ENCODE measurements at places on chromosomes 3 and 15.

- DNase-seq: no peak
Measured at GRCh38 chr3:109225516-109225915, 89.0 kb downstream of the C3orf85 start.

DNA sequence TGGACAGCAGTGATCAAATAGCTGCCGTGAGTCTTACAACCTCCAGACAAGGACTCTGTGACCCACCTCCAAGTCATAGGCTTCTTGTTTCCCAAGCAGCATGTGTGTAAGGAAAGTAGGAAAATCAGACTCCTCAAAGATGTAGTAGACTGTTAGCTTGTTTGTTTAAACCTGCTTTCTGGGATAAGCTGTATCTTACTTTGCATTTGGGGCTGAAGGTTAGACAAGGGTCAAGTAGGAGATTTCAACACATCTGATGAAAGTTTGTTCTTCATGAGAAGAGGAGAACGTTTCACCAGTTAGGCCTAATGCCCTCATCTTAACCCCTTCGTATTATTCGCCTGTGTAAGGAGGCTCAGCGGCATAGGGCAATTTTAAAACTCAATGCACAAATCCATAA lies 756.4 kb upstream of the NR2F2 start:
- DNase-seq: no peak

- DNase-seq: no peak
Measured at GRCh38 chr3:76065964-76066363, 280.6 kb upstream of the ZNF717 start.

GRCh38 chr3:176663837-176664831 lies 533.1 kb downstream of the TBL1XR1 start:
- DNase-seq: no peak

GRCh38 chr3:112460519-112461195 lies 38.6 kb downstream of the BTLA start:
- no peak for DNase-seq

DNA sequence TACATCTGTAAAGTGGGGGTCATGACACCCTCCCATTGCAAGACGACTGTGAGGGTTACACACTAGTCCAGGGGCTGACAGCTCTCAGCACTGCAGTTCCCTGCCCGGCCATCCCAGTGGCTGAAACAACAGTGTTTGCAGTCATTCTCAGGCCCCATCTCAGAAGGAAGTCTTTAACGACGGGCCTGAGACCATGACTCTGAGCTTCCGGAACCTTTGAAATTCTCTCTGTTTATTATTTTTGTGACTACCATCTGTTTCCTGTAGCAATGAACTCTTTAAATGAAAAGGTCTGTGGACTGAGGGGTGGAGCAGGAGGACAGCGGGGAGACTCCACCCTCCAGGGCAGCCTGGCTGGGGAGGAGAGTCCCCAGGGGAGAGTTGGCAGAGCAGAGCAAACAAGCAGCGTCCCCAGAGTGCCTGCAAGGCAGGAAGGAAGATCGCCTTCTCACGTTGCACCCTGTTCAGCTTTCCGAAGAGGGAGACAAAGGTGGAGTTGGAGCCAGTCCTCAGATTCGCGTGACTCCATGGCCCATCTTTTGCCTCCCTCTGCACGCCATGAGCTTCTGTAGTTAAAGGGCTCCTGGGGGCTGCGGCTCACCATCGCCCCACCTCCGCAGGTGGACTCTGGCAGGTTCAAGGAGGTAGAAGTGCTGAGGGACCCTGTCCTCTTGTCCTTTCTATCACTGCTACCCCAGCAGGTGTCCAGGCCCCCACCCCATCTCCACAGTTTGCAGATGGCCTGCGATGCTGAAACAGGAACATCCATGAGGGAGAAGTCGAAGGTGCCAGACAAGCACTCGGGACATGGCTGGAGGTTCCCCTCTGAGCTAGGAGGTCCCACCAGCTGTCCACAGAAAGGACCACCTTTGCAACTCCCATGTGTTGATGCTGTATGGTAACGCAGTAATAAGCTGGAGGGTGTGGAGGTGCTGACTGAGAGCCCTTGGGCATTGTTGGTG lies 525.8 kb upstream of the PROK2 start:
- DNase-seq: no peak

GRCh38 chr15:88974392-88974791 lies 61.2 kb upstream of the MFGE8 start:
- DNase-seq: no peak

- no peak for DNase-seq
Measured at GRCh38 chr15:50059203-50059772, 59.7 kb downstream of the ATP8B4 start.

GRCh38 chr15:67836477-67836876 lies 3.4 kb downstream of the RNU6-1 start:
- no peak for DNase-seq

DNA sequence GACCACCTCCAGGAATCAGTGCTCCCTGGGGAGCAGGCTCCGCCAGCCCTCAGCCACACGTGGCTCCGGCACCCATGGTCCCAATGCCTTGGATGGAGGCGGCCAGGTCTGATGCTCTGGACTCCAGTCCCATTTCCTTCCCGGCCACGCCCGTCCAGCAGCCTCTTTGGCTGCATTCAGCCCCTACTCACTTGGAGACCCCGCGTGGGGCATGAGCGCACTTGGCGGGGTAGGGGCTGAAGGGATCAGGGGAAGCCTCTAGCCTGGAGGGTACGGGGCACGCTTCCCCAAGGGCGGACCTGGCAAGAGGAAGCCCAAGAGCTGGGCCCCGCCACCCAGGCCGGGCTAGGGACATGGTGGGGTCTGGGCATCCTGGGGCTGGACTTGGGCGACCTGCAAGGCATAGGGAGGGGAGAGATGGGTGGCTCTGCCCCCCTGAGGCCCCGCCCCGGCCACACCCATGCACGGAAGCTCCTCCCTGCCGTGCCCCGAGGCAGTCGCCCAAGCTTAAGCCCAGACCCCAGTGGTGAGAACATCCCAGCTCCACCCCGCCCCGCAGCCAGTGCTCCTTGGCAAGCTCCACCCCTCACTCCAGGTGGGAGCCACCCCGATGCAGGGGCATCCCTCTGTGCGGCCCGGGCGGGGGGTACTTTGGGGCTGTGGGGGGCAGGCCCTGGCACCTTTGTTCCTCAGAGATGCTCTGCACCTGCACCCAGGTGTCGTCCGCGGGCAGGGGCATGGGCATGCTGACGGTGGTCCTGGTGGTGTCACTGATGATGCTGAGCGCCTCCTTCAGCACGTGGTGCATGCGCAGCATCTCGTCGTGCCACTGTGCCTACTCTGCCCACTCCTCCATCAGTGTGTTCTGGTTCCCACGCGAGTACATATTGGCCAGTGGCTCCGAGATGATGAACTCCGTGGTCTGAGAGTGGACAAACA lies 163.5 kb downstream of the GOLGA6L4 start:
- no peak for DNase-seq

- DNase-seq: no peak
Measured at GRCh38 chr15:53625260-53625659, 134.2 kb downstream of the WDR72 start.

- DNase-seq: no peak
Measured at GRCh38 chr15:92109191-92109873, 255.8 kb downstream of the SLCO3A1 start.

GRCh38 chr3:42544492-42545283 lies 37.1 kb downstream of the SEC22C start:
- DNase-seq: no peak

GRCh38 chr3:197951392-197951990 lies 1.5 kb downstream of the RPL35A start:
- no peak for DNase-seq

DNA sequence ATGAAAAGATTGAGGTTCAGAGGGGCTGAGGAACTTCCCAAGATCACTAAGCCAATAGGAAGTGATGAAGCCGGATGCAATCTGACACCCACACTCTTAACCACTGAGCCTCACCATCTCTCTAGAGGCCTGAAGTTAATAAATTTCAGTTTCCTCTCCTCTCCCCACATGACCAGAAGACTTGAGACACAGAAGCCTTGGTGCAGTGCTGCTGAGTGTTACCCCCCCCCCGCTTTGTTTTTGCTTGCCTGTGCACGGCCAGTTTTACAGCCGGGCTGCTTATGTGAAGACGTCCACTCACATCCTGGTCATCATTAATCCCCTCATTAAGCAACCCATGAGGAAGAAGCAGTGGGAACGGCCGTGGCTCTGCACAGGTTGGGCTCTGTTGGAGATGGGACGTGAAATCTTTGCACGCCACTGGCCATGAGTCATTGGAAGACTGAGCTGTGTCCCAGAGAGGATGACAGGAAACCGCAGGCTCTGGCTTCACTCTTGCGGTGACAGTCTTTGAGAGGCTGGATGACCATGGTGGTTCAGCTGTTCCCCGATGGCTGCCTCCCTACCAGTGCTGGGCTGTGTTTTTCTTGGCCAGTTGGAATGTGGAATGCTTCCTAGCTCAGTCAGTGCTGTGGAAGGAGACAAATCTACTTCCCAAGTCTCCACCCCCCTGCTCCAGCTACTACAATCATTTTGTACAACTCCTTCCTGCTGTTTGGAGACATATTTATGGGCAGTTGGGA lies 232.6 kb upstream of the LRTM1 start:
- DNase-seq: no peak

GRCh38 chr3:32120471-32120870 lies 14.1 kb downstream of the GPD1L start:
- DNase-seq: no peak

GRCh38 chr15:69060744-69061143 lies 46.2 kb downstream of the NOX5 start:
- DNase-seq: no peak

- DNase-seq: no peak
Measured at GRCh38 chr3:21073561-21073960, 677.4 kb downstream of the ZNF385D start.

- peak; percentile 47 for DNase-seq
Measured at GRCh38 chr3:64484289-64484992, 203.4 kb downstream of the ADAMTS9 start.

- DNase-seq: no peak
Measured at GRCh38 chr3:158379517-158379916, 191.5 kb upstream of the MLF1 start.

GRCh38 chr3:184345317-184346144 lies 8.1 kb downstream of the FAM131A start:
- no peak for DNase-seq

GRCh38 chr15:27977696-27978095 lies 121.4 kb downstream of the OCA2 start:
- no peak for DNase-seq

GRCh38 chr3:17752876-17753631 lies 10.6 kb upstream of the TBC1D5 start:
- DNase-seq: no peak

GRCh38 chr15:38149315-38149714 lies 103.3 kb upstream of the SPRED1 start:
- DNase-seq: no peak

GRCh38 chr3:15983693-15984092 lies 185.9 kb upstream of the ANKRD28 start:
- no peak for DNase-seq

DNA sequence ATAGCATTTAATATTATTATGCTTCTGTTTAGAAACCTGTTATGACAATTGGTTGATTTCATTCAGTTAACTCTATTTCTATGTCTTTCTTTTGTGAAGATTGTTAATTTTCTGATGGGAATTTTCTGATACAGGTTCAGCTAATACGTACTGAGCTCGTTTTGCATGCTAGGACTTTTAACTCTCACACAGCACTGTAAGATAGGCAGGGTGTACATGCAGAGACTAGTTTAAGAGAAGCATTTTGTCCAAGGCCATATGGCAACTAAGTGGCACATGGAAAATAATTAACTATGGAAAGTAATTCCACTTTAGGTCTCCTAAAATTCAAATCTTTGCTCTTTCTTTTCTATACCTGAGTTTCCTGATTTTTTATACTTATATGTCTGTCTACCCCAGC lies 81.9 kb downstream of the IL1RAP start:
- no peak for DNase-seq

GRCh38 chr15:100997442-100997841 lies 78.3 kb downstream of the LRRK1 start:
- no peak for DNase-seq

DNA sequence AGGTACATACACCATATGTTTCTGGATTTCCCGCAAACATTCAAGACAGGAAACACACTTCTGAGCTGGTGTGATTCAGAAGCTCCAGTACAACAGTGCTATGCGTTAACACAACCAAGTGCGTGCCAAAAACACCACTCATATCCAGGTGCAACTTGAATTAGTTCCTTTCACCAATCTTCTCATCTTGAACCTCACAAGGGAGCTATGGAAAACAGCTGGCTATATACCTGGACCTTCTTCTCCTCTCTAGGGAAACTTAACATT lies 31.3 kb downstream of the SUSD5 start:
- no peak for DNase-seq

- DNase-seq: no peak
Measured at GRCh38 chr3:181311186-181311585, 321.6 kb upstream of the DNAJC19 start.

DNA sequence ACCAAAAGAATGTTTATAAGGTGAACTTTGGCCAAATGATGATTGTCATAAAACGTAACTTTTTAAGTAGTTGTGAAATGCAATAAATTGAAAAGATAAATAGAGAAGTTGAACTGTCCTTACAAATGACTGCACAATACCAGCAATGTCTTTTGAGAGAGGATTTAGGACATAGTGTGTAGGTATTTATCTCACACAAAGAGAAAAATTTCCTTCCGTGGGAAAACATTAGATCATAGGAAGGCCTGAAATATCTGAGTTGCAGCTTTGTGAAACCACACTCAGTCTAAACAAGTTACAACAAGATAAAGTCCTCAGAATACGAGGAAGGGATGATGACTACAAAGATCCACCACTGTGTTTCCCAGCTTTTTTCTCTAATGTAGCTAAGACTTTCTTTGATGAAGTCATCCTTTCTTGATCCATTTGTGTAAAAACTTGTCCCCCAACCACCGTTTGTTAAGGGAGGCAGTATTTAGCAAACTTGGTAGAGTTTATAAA lies 16.0 kb downstream of the ROBO2 start:
- DNase-seq: no peak

- DNase-seq: no peak
Measured at GRCh38 chr3:5272387-5272786, 84.9 kb downstream of the EDEM1 start.

GRCh38 chr3:23587513-23587912 lies 218.2 kb upstream of the UBE2E1 start:
- DNase-seq: no peak

GRCh38 chr15:38002883-38003477 lies 68.5 kb downstream of the TMCO5A start:
- no peak for DNase-seq

DNA sequence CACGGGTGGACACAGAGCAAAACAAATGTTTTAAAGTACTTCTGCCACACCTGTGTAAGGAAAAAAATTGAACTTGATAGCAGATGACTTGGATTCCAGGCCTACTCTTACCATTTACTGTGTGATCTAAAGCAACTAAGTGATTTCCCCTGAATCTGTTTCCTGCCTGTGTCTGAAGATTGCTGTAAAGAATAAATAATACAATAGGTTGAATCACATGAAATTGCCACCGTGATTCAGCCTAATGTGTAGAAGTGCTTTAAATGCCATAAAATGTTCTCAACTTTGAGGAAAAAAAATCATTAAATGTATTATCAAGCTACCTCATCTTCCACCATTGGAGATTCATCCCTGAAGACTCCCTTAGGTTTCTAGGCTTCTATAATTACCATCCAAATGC lies 27.6 kb upstream of the NUDT16 start:
- no peak for DNase-seq
